ENCODE measurements at places on chromosomes 2 and 18. TPM values are rescaled to one million over a fixed set of nuclear protein-coding genes. Genes with fewer than 3 reads are reported as not detected.
A peak's percentile ranks its signal among the peaks of the same experiment; 100 is the strongest.

Gene KRTCAP3
- total RNA-seq = 1.0 TPM

Gene ITGA4
- 0.07 TPM for total RNA-seq

Gene GREB1
- 2.4 TPM for total RNA-seq

Gene YES1
- total RNA-seq = 85.0 TPM

Gene DNER
- total RNA-seq = 111 TPM

Gene CDH19
- 60.2 TPM for total RNA-seq

DNA sequence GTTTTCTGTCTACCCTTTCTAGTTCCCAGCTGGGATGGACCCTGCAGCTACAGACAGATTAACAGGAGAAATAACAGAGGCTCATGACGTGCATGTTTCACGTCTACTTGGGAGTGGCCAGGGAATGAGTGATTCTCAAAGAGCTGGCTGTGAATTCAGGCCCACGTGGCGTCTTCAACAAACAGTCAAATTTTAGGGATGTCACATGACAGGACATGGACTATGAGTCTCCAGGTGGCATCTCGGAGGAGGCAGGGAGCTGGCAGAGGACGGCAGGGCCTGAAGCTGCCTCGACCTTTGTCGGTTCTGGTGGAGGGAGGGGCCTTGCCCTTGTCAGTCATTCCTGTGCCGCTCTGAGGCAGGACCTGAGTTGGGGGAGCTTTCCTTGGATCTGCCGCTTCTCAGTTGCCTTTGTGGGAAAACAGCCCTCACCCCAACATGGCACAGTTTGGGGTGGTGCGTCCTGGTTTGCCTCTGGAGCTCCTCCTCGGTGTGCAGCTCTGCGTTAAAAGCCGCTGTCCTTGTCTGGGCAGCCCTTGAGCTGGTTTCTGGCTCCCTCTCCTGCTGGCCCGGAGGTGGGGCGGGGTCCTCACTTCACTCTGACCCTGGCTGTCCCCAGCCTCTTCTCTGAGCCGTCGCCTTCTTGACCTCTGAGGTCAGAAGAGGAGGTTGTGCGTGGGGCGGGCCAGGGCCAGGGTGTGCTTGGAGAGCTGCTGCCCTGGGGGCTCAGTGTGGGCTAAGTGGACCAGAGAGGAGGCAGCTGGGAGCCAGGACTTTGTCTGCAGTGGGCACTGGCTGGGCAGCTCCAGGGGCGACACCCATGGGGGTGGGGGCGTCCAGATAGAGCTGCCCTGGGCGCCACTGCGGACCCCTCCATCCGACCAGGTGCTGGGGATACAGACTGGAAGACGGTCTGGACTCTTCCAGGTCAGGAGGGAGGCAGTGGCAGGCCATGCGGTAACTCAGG is 12.1 kb upstream of the GAL3ST2 start:
- no peak for DNase-seq

DNA sequence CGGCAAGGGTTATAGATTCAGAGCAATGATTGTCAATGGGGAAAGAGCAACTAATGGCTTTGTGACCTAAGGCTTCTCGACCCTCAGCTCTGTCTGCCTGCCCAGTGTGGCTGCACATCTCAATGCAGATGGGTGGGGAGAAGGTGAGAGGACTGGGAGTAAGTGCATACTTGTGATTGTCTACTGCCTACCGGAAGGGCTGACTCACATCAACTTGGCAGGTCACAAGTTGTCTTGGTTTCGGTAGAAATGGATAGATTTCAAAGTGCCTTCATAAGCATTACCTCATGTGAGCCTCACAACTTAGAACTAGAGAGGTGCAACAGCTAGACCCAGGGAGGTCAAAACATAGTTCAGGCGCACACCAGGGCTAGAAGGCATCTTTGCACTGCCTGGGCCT is 29.4 kb downstream of the STAT1 start:
- no peak for DNase-seq

GRCh38 chr2:200756618-200757321 is 54.9 kb upstream of the BZW1 start:
- DNase-seq = peak; percentile 52

DNA sequence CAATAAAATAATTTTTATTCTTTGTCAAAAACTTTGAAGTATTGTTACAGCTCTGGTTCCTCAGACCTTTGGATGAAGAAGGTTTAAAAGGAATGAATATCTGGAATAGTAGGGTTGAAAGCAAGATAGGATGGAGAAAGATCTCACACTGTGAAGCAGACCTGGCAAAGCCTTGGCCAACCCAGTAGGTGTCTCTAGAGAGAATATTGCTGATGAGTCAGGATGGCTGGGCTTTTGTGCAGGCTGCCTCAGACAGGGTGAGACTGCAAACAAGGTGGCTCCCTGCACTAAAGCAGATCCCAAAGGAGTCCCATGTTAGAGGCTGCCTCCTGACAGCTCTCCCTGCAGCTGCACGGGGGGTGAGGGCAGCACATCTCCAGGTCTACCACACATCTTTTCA is 226.0 kb upstream of the ITGA4 start:
- no peak for DNase-seq

GRCh38 chr18:1408376-1408775 is 503.7 kb downstream of the ADCYAP1 start:
- no peak for DNase-seq

DNA sequence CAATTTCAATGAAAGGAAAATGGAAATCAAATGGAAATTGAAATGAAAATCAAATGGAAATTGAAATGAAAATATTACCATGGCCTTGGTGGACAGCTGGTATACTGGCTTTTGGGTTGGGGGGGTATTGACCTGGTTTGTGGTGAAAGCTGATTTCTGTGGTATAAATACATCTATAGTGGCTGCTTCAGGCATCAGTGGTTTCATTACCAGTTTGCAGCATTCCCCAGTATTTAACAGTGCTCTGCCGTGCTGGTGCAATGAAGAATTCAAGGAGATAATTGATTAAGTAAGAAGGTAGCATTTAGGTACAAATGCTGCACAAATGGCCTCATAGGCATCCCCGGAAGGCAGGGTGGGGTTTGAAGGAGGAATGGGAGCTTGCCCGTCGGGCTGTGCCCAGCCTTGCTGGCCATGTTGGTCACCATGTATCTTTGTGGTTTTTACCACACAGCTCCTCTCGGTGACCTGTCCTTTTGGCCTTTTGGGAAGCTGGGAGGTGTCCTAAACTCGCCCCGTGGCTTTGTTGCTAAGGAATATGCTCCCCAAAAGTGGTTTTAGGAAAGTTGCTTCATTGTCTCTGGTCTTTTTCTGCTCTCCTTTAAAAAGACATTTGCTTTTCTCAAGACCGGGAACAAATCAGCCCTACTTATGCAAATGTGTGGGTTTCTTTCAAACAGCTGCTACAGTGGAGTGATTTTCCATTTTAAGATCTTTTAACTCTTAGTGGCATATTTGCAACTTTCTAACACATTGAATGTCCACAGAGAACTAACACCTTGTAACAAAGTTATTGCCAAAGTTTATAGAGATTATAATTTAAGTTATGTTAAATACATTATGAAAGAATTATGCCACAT is 28.6 kb downstream of the SNTG2 start:
- DNase-seq = no peak

DNA sequence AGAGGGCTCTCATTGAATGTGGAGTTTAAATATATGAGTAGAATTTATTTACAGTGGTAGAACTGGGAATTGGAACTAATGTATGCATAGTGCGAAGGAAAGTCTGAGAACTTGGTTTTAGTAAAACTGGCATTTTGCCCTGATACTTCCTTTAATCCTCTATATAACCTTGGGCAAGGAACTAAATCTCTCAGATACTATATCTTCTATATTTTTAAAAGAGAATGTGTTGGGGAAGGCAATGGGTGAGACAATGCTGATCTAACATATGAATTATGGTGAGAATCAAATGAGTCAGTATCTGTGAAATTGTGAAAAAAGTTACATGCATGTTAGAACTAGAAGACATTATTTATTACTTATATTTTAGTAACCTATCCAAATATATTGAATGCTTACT is 2109.4 kb upstream of the PIK3C3 start:
- DNase-seq = no peak

- no peak for DNase-seq
These were observed 1508.7 kb upstream of the TMEFF2 start for GRCh38 chr2:193703411-193703810.

- no peak for DNase-seq
These were observed 89.9 kb downstream of the LYPD6 start for GRCh38 chr2:149420053-149420963.
